ENCODE measurements at places on chromosomes 3 and 15.

- DNase-seq, result no peak
These were observed 17.6 kb downstream of the SHQ1 start for GRCh38 chr3:72830452-72831223.

DNA sequence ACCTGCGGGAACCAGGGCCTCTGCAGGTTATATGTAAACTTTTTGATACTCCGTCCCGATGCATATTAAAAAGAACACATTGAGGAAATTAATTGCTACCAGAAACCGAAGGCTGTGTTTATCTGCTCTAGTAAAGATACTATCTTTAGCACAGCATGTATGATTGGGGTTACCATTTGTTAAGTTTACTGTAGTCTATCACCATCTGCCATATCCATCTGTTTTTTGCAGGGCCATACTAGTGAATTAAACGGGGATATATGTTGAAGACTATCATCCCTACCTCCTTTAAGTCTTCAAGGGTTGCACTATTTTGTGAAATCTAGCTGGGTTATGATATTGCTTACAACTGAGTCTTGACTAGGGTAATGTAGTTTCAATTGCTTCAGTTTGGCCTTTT is 597.0 kb downstream of the SQOR start:
- no peak for DNase-seq

GRCh38 chr3:194300382-194300758 is 50.8 kb downstream of the CPN2 start:
- DNase-seq, result no peak

GRCh38 chr3:42071904-42072812 is 19.0 kb upstream of the TRAK1 start:
- DNase-seq, result peak; percentile 12

- DNase-seq, result no peak
These were observed 123.3 kb upstream of the CTNNB1 start for GRCh38 chr3:41075975-41076374.

- no peak for DNase-seq
These were observed 48.0 kb downstream of the ZIC4 start for GRCh38 chr3:147358144-147358992.
